Lower lobe of right lung (tissue), 2 donors: ENCODE measurements at places on chromosomes 3 and 15. TPM values are rescaled to one million over a fixed set of nuclear protein-coding genes. Genes with fewer than 3 reads are reported as not detected.

GRCh38 chr15:38551720-38552648 is 12.6 kb downstream of the RASGRP1 start:
- H3K27ac ChIP-seq = no peak overlapping the region
- no peak overlapping the region for H3K4me3 ChIP-seq
- DNase-seq = no peak
- no peaks in the 10 kb centered on the region for H3K36me3 ChIP-seq
- no peaks in the 10 kb centered on the region for H3K27me3 ChIP-seq

GRCh38 chr3:119146578-119147375 is 812 bp downstream of the TEX55 start:
- no peak for DNase-seq
- no peaks in the 10 kb centered on the region for H3K4me1 ChIP-seq
- H3K36me3 ChIP-seq = no peaks in the 10 kb centered on the region
- H3K27ac ChIP-seq = no peak overlapping the region
- H3K4me3 ChIP-seq = no peak overlapping the region

Gene FBXL2
- total RNA-seq = 8.1 TPM

DNA sequence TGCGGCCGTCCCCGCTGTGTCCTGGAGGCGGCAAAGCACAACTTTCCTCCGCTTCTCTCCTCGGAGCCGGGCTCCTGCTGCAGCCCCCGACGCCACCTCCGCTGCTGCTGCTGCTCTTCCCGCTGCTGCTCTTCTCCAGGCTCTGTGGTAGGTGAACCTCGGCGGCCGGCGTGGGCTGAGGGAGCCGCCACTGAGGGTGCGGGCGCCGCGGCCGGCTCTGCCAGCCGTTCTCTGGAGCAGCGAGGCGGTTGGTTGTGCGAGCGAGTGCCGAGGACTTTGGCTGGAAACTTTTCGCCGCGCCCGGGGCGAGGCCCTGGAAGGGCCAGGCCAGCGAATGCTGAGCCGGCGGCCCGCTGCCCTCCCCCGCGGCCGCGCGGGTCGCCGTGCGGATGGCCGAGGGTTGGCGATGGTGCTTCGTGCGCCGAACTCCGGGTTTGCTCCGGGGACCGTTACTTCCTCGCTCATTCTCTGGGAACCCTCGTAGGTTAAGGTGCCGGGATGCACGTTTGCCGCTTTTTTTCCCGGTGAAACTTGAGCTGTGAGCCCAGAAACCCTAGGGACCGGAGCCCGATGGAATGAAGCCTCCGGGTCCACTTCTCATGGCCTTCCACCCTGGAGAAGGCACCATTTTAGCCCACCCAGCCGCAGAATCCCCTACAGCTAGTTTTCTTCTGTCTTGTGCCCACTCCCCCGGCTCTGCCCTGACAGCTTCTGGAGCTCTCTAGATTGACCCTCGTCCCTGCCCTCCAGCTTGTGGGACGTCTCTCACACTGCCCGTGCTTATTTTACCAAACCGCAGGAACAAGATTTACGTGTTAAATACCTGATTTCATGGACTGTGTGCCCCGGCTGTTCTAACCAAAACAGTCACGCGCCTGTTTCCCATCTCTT is 660 bp downstream of the NECTIN3 start:
- peak overlapping the region; percentile 87 for H3K4me3 ChIP-seq
- H3K36me3 ChIP-seq = no peaks in the 10 kb centered on the region
- H3K27me3 ChIP-seq = no peaks in the 10 kb centered on the region
- peak overlapping the region; percentile 85 for H3K27ac ChIP-seq
- DNase-seq = peak; percentile 50

- no peak overlapping the region for H3K4me3 ChIP-seq
- peaks cover 12% of the 10 kb centered on the region for H3K4me1 ChIP-seq
- H3K36me3 ChIP-seq = no peaks in the 10 kb centered on the region
- no peak overlapping the region for H3K27ac ChIP-seq
- no peaks in the 10 kb centered on the region for H3K27me3 ChIP-seq
- no peak for DNase-seq
These were observed 257.3 kb downstream of the XXYLT1 start for GRCh38 chr3:195013411-195014361.

DNA sequence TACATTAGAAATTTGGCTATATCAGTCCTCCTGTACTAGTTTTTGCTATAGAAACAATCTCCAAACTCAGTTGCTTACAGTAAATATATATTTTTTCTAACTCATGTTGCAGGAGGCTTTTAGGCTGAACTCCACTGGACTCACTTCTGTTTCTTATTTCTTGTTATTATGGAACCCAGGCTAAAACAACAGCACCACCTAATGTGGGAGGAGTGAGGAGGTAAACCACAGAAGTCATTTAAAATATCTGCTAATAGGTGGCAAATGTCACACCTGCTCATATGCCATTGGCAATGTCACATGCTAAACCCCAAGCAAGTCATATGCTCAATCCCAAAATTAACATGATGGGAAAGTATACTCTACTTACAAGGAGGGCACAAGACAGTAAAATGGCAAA is 462.2 kb downstream of the PLOD2 start:
- H3K27me3 ChIP-seq = no peaks in the 10 kb centered on the region
- no peak overlapping the region for H3K27ac ChIP-seq
- H3K4me1 ChIP-seq = no peaks in the 10 kb centered on the region
- DNase-seq = no peak
- H3K4me3 ChIP-seq = no peak overlapping the region
- H3K36me3 ChIP-seq = no peaks in the 10 kb centered on the region

- H3K27ac ChIP-seq = peak overlapping the region; percentile 67
- no peaks in the 10 kb centered on the region for H3K36me3 ChIP-seq
- no peak overlapping the region for H3K4me3 ChIP-seq
- peaks cover 27% of the 10 kb centered on the region for H3K4me1 ChIP-seq
- DNase-seq = no peak
These were observed 46.6 kb downstream of the XXYLT1 start for GRCh38 chr3:195224156-195224979.

DNA sequence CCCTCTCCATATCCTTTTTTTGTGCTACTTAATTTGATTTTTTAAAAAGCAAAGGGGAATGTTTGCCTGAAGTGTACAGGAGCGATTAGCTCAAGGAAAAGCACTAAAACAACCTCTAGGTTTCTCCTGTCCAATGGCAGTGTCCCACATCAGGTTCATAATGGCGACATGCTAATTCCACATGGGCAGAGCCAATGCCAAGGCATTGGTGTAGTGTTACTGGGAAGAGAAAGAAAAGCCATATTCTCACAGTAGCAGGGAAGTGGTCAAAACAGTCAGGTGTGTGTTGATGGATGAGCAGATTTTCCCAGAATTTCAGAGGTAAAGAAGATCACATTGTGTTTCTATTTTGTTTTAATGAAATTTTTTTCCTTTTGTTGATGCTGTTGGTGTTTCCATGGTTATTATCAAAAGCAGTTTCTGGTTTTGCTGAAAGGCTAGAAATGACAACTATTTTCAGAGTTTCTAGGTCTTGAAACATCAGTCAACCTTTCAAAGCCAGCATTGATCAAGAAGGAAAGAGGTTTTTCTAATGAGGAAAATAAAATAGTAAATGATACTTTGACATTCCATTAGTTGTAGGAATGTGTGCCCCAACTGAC is 65.2 kb downstream of the FNDC3B start:
- no peaks in the 10 kb centered on the region for H3K27me3 ChIP-seq
- DNase-seq = no peak
- H3K36me3 ChIP-seq = no peaks in the 10 kb centered on the region
- H3K4me1 ChIP-seq = peaks cover 90% of the 10 kb centered on the region

- no peaks in the 10 kb centered on the region for H3K36me3 ChIP-seq
- no peak for DNase-seq
- no peak overlapping the region for H3K27ac ChIP-seq
- peaks cover 31% of the 10 kb centered on the region for H3K4me1 ChIP-seq
- no peaks in the 10 kb centered on the region for H3K27me3 ChIP-seq
These were observed 127.0 kb downstream of the TFDP2 start for GRCh38 chr3:142022381-142022780.

- peak overlapping the region; percentile 20 for H3K4me3 ChIP-seq
- H3K36me3 ChIP-seq = no peaks in the 10 kb centered on the region
- DNase-seq = no peak
- H3K4me1 ChIP-seq = peaks cover 10% of the 10 kb centered on the region
These were observed 330.1 kb downstream of the ARPP21 start for GRCh38 chr3:35969406-35969805.

- H3K27ac ChIP-seq = no peak overlapping the region
- H3K36me3 ChIP-seq = no peaks in the 10 kb centered on the region
- H3K4me3 ChIP-seq = peak overlapping the region; percentile 50
- peaks cover 9% of the 10 kb centered on the region for H3K4me1 ChIP-seq
- H3K27me3 ChIP-seq = no peaks in the 10 kb centered on the region
- no peak for DNase-seq
These were observed 31.5 kb upstream of the AP4E1 start for GRCh38 chr15:50876989-50877360.

Gene ARF4
- 113 TPM for total RNA-seq

DNA sequence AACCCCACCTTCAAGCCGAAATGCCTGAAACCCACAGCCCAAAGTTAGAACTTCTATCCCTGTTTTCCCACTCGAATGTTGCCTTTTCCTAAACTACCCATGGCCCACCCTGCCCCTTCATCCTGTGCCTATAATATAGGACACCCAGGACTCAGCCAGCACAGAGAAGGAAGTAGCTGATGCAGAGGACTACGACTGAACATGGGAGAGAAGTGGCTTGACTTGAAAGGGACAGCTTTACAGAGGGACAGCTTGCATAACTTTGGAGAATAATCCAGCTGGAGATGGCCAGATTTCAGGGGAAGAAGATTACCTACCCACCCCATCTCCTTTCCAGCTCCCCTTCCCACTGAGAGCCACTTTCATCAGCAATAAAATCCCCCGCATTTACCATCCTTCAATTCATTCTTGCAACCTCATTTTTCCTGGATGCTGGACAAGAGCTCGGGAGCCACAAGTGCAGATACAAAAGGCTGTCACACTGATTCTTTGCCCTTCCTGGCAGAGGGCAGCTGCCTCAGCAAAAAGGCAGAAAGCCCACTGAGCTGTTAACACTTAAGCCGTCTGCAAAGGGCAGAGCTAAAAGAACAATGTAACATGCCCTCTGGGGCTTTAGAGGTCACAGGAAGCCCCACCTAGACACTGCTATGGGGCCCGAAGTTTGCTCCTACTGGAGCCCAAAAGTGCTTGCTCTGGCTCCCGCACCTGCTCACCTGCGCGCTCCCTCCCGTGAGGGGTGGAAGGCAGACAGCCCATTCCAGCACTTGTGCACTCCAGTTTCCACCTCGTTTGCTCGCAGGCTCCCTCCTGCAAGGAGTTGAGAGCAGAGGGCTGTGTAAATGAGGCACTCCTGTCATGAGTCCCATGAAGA is 224.0 kb downstream of the TBC1D5 start:
- no peaks in the 10 kb centered on the region for H3K36me3 ChIP-seq
- no peaks in the 10 kb centered on the region for H3K27me3 ChIP-seq
- no peak overlapping the region for H3K27ac ChIP-seq
- H3K4me1 ChIP-seq = peaks cover 16% of the 10 kb centered on the region

- no peaks in the 10 kb centered on the region for H3K36me3 ChIP-seq
- H3K4me3 ChIP-seq = no peak overlapping the region
- H3K4me1 ChIP-seq = no peaks in the 10 kb centered on the region
- H3K27me3 ChIP-seq = no peaks in the 10 kb centered on the region
These were observed 6.6 kb upstream of the BTLA start for GRCh38 chr3:112505907-112506306.

Gene GALNT15
- 9.8 TPM for total RNA-seq

DNA sequence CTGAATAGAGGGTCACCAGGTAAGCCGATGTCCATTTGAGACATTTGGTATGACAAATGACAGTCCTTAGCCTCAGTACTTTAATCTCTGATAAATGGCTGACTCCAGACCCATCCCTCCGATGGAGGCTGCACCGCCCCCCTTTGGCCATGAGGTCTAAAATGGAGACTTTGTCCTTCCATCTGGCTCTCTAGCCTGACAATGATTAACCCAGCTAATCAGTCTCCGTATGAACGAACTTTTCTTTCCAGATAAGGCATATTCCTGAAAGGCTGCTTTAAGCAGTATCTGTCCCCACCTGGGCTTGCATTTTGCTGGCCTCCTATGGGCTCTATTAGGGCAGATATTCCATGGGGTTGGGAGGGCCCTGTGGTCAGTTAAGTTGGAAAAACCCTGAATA is 10.8 kb upstream of the MYZAP start:
- no peak overlapping the region for H3K27ac ChIP-seq
- H3K36me3 ChIP-seq = no peaks in the 10 kb centered on the region
- no peaks in the 10 kb centered on the region for H3K27me3 ChIP-seq
- peaks cover 13% of the 10 kb centered on the region for H3K4me1 ChIP-seq
- no peak overlapping the region for H3K4me3 ChIP-seq
- DNase-seq = no peak
